Uterus (tissue), 4 donors: ENCODE measurements at places on chromosomes 2 and 18. TPM values are rescaled to one million over a fixed set of nuclear protein-coding genes. Genes with fewer than 3 reads are reported as not detected.

The HOXD13 gene
- not detected for total RNA-seq

The FOXI3 gene
- total RNA-seq = 0.14 TPM

DNA sequence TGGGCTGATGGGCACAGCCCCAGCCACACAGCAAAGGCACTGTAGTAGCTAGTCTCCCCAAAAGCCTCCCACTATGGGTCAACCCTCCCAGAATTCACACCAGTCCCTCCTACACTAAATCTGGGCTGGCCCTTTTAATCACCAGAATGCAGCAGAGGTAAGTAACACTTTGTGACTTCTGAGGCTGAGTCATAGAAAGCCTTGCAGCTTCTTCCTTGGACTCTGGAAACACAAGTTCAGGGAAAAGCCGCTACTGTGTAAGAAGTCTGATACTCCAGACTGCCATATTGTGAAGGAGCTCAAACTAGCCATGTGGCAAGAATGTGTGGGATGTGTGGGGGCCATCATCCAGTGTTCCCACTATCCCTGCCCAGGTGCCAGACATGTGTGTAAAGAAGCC, 19.0 kb upstream of the SIX2 start:
- no peak for DNase-seq

DNA sequence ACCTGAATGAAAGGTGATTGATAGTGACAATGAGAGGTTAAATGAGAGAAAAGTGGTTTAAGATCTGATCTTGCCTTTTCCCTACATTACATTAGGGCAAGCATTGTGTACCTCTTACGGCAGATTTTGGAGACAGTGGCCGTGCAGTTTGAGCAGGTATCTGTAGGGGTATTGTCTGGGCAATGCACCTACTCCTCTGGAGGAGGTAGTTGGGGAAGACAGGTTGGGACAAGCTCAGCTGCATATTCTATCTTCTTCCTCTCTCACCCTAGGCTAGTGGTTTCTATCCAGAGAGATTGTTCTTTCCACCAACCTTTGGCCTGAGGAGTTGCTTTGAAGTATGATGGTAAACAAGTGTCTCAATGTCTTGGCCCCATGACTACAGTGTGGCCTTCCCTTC, 323.2 kb downstream of the CYP26B1 start:
- no peak for DNase-seq

DNA sequence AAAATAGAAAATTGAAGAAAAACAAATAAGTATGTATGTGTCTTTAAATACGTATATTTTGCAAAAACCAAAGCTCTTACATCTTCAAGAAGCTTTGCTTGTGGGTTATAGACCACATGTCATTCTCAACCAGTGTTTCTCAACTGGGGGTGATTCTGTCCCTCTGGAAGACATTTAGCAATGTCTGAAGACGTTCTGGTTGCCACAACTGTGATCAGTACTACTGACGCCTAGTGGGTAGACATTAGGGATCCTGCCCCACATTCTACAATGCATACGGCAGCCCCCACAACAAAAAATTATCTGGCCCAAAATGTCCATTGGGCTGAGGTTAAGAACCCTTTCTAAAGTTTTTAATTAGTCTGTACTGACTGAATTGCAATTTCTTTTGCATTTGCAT, 48.4 kb downstream of the UNC50 start:
- DNase-seq = no peak

- DNase-seq = no peak
Observed at GRCh38 chr2:181411105-181411849, 45.9 kb upstream of the ITGA4 start.

GRCh38 chr2:10499275-10499907, 51.3 kb upstream of the ODC1 start:
- no peak for DNase-seq

- no peak for DNase-seq
Observed at GRCh38 chr2:198137733-198138132, 333.3 kb downstream of the PLCL1 start.

DNA sequence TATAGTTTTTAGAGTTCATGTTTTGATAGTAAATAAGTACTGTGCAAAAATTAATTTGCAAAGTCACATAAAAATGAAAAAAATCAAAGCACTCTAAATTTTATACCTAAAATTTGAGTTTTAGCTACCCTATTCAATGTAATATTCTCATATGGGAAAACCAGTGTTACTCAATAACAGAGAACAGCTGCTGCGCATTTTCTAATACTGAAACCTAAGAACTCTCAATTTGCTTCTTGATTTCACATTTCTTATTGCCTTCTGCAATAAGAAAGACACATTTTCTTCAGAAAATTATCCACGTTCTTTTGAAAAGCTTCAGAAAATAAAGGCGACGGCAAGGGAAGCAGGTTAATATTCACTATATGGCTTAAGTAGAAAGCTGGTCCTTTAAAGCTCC, 199.1 kb upstream of the CCDC150 start:
- no peak for DNase-seq

- DNase-seq = no peak
Observed at GRCh38 chr18:60870261-60871153, 462.7 kb upstream of the CDH20 start.

DNA sequence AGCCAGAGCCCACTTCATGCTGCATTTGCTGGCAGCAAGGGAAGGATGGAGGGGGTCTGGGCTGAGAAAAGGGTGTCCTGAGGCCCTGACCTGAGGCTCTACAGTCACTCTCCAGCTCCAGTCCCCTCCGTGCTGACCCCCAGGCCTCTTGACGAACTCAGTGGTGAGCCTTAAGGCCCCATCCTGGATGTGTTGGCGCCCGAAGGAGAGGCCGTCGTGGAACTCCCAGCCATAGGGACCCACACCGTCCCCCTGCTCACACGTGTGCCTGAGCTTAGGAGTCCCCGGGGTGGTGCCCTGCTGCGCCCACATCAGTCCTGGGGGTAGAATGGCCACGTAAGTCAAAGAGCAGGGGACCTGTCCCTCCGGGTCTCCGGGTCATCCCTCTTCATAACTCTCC, 776 bp downstream of the MOGS start:
- no peak for DNase-seq

DNA sequence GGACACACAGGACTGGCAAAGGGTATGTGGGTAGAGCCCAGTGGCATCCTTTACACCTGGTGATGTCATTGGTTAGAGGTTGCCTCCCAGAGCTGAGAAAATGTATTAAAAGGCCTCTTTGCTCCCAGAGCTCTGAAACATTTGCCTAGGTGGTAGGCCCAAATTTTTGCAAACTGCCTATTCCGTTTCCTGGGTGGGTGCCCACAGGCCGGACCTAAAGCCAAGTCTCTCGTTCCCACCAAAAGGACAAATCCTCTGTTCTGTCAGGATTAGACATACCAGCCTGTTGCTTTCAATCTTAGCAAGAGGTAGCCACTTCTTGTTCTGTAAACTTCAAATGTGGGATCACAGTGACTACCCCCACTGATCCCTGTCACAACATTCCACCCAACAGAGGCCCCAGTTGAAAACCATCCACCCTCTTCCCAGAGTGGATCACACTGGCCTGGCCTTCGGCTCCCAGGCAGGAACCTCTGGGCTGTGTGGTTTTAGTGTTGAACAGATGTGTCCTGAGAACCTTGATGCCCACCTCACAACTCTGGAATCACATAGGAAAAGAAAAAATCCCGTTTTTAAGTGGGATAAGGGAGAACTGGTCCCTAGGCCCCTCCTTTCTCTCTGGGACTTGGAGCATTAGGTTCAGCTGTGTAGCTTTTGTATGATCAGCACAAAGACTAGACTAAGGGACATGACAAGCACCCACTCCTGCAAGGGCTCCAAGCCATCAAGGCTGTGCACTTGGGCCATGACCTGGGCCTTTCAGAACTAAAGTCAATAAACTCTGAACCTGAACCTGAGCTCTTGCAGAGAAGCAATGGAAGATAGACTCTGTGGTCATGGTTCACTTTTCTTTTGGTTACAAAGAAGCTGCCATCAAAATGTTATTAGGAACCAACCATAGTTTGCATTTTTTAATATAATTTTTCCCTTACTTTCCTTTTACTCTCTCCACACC, 211.3 kb downstream of the CYP26B1 start:
- no peak for DNase-seq

The CCDC150 gene
- 520 TPM for total RNA-seq
